Sciatic nerve (tissue), 2 donors: ENCODE measurements at places on chromosomes 1 and 21.

GRCh38 chr1:6385488-6386191 lies 7.9 kb downstream of the ACOT7 start:
- no peak for DNase-seq

GRCh38 chr1:225926551-225927113 lies 2.6 kb upstream of the PYCR2 start:
- no peak for DNase-seq

DNA sequence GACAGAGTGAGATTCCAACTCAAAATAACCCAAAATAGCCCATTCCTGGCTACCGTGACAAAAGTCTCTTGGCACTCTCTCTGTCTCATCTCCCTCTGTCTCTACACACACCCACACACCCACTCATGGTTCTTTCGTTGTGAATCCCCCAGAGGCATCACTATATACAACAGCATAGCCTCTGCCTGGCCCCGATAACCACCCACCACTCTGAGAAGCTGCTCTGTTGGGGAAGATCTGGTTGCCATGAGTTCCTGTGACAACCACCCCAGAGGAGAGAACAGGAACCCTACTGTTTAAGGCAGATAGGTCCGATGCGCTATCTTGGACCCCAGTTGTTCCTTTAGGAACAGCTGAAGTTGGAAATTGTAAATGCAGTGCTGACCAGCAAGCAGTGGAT lies 70.4 kb upstream of the LYST start:
- DNase-seq, result peak; percentile 3

DNA sequence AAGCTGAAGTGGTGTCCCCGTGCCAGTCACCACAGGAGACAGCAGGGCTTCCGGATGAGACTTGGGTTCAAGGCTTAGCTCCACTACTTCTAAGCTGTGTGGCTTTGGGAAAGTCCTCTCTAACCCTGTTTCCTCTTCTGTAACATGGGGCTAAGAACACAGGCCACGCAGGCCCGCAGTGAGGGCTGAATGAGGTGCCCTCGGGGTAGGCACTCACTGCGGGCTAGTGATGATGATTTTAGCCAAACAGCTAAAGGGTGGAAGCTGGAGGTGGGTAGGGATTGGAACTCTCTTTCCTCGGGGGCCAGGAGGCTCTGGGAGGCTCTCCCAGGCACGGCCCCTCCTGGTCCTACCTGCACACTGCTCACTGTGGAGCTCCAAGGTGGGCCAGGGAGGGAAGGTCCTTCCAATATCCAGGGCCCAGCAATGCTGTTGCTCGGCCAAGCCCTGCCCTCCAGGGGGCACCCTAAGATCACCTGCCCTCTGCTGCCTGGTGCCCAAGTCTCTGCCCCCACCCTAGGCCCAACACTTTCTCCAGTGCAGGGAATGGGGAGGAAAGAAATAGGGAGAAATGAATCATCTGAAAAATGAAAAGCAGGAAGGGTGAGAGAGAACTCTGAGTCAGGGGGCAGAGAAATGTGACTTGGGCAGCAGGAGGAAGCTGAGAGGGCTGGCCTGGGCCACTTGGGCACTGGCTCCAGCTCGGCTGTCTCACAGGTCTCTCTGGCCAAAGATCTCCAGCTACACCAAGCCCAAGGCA lies 19.2 kb upstream of the EVA1B start:
- DNase-seq, result no peak

DNA sequence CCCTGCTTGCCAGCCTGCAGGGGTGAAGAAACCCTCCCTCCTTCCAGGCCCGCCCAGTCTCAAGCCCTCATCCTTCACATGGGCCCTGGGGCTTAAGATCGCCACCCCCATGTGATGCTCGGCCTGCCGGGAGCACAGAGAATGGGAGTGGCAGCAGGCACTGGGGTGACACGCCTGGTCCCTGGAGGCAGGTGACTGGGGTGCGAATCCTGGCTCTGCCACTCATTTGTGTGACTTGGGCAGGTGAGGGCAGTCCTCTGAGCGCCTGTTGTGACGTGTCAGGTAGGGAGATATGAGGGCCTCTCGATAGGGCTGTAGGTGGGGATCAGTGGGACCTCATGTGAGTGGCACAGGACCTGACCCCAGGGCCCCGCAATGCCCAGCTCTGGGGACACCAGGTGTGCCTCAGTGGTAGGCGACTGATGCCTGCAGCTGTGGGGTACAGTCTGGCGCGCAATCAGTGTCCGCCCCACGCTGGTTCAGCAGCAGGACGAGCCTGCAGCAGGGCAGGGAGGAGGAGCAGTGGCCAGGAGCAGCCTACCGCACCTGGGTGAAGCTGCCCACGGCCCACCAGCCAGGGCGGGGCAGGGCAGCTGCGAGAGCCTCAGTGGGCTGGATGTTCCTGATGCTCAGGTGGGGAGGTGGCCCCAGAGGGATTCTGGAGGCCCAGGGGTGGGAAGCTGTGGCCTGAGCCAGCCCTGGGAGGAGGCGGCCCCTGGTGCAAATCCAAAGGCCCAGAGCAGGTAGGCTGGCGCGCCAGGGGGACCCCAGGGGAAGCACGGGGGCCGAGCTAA lies 6.2 kb downstream of the SH2D5 start:
- DNase-seq, result peak; percentile 42

DNA sequence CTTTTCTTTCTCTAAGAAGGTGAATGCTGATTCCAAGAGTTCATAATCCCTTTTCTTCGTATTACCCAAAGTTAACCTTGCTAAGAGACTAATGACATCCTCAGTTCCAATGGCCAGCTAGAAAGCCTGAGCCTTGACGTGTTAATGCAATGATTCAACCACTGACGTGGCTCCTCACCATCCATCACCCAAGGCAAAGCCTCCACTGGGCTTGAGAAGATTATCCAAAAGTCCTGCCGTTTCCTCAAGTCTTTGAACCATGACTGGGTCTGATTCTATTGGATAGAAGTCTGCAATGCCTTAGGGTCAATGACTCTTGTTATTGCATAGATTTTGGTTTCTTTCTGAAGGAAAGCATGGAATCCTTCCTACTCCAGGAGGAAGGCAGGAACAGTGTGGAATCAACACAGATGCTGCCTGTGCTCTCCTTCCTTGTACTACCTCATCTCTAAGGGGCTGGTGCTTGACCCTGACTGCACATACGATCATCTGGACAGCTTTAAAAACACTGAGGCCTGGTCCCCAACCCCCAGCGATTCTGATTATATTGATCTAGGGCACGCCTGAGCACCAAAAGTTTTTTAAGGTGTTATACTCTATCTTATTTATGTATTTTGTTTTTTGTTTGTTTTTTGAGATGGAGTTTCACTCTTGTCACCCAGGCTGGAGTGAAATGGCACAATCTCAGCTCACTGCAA lies 69.3 kb upstream of the ANGPTL1 start:
- DNase-seq, result no peak

GRCh38 chr1:73914951-73915350 lies 283.0 kb downstream of the LRRIQ3 start:
- no peak for DNase-seq

DNA sequence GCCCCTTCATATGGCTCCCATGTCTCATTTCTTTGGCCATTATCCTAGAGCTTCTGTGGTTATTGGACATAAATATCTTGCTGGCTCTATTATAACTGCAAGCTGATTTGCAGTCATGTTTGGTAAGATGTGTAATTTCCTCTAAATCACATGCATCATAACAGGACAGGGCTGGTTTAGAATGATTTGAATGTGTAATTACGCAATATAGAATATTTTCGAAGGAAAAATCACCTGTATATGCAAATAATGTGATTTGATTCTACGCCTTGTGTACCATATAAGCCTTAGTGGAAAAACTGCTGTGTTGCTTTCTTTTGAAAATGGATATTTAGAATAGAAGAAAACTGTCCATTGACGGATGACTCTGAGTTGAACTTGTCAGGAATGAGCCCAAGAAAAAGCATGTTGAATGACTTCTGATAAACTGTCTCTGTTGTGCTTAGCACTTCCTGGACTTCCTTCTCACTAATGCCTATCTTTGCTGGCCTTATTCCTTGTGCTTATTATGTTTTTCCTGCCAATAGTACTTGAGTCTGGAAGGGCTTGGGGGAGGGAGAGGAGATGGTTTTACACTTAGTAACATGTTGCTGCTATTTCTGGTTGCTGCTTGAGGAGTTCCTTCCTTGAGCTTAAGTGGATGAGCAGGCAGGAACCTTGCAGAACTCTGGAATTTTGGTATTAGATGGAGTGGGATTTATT lies 6.5 kb downstream of the CACHD1 start:
- DNase-seq, result no peak

DNA sequence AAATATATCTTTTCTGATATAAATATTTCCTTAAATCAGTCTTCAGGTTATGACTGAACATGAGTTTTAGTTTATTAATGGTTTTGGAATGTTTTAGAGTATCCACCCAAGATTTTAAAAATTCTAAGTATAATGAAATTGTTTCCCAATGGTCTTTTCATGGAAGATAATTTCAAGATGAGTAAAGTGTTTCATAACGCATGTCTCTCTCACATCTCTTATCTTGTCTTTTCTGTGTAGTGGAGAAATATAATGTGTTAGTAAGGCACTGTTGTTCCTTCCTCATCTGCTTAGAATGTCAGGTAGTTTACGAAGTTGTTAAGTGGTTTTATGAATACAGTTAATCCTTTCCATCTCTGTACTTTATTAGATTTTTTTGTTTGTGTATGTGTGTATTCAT lies 49.6 kb downstream of the PLA2G4A start:
- no peak for DNase-seq

DNA sequence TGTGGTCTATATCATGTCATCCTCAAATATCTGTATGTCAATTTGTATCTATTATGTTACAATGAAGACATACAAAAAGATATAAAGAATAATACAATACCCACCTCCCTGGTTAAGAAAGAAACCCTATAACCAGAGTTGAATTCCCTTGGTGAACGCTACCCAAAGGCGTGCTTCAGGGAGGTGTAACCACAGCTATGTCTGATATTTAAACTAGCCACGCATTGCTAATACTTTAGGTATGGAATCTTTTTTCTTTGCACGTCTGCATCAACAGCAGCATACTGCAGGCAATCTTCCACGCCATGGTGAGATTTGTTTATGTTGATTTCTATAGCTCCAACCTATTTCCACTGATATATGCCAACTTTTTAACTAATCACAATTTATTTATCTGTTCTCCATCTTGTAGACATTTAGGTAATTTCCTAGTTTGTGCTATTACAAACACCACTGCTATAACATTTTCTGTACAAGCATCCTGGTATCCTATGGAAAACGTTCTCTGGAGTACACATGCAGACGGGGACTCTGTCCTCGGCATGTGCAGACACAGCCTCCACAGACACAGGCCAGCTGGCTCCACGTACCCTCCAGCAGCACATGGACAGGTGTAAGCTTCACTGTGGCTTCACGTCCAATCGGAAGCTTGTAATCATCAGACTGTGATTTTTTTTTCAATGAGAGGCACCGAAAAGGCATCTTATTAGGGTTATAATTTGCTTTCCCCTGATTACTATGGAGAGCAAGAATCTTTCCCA lies 58.5 kb downstream of the HSF2BP start:
- DNase-seq, result no peak

GRCh38 chr1:26690576-26691031 lies 5.2 kb upstream of the ARID1A start:
- no peak for DNase-seq

DNA sequence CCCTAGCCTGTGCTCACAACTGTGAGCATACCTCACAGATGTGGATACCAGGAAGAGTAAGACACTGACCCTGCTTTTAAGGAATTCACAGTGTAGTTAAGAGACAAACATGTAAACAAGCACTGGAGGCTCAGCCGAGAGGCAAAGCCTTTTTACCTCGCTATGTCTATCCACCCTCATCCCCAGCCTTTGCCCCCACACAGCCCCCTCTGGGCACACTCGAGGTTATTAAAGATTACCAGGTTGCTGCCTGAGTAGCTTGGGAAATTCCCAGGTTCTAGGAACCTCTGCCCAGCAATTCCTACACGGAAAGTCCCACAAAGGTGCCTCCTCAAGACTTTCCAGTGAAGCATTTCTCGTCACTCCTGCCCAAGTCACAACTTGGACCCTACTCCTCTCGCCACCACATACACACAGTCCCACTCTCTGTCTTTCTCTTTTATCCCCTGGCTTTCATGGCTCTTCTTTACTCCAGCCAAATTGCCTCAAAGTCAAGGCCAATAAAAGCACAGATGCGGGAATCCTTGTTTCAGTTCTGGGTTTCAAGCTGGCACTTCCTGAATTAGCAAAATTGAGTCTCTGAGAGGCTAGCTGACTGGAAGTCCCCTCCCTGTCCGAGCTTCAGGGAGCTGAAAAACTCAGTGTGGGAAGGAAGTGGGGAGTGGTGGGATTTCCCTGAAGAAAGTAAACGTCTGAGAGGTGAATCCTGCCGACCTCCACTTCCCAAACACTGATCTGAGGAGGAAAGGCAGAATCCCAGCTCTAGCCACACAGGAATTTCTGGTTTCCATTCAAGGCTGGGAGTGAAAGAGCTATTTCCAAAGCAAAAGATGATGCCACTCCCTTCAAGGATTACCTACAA lies 7.6 kb downstream of the DENND2D start:
- no peak for DNase-seq

DNA sequence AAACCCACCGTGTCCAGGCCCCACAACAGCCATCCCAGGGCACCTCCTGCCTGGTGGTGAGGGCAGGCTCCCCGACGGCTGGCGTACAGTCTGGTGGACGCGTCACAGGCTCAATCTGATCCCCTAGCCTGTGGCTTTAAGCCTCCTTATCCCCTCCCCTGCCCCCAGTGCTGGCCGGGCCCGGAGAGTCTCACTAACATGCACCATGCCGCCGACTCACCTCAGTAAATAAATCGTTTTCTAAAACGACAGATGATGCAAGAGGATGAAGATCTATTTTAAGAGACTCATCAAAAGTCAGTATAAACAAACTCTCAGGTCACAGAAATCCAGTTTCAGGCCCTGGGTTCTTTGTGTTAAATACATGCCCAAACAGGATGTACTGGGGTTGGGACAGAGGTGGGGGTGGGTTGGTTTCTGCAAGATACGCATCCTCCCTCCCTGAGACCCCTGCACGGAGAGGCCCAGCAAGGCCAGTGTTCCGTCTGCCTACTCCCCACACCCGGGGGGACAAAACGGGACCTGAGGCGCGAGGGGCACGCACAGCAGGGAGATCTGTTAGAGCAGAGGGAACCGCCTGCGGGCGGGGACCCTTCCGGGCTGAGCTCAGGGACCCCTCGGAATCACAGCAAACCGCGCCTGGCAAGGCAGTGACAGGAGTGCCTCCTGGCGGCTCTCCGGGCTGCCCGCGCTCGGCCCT lies 3.1 kb downstream of the PANK4 start:
- DNase-seq, result no peak

DNA sequence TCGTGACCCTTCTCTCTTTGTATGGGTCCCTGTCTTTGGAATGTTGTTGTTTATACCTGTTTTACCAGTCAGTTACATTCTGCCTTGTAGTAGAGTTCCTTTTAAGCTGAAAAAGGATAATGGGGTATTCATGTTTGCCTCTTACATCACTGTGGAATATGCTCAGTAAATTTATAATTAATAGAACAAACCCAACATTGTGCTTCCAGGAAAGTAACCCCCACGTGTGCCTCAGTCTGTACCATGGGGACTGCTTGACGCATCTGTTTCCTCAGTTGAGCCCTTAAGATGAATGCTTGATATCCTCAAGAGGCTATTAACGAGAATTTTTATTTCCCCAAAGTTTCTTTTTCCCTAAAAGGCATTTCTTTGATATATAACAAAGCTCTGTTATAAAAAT lies 73.4 kb downstream of the ST6GALNAC3 start:
- DNase-seq, result no peak

- no peak for DNase-seq
These were observed 32.4 kb downstream of the KCNN3 start for GRCh38 chr1:154837672-154838171.

- peak; percentile 79 for DNase-seq
These were observed 3.6 kb upstream of the VWA1 start for GRCh38 chr1:1431845-1432273.
